ENCODE measurements at places on chromosomes 7 and 10.

- DNase-seq, result no peak
Measured at GRCh38 chr10:58158806-58159205, 108.9 kb downstream of the IPMK start.

DNA sequence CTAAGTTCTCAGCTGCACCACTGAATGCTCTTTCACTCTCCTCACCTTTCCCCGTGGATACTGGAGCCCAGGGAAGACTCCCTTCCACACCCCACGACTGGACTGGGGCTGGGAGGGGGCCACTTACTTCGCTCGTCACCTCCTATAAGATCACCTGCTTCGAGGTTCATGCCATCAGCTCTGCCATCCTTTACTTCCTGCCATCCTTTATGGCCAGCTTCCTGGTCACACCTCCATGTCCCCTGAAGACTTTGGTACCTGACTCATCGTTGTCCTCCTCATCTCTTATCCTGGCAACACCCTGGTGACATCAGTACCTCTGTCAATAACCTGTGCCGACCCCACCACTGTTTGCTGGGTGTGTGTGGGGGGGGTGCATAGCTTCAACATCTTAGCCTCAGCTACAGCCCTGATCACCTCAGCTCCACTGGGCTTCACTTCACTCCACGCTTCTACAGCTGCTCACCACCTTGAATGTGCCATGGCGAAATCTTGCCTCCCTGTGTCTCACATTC, 8.7 kb upstream of the VDAC2 start:
- DNase-seq, result no peak

- no peak for DNase-seq
Measured at GRCh38 chr10:62068464-62068863, 167.0 kb downstream of the ARID5B start.

DNA sequence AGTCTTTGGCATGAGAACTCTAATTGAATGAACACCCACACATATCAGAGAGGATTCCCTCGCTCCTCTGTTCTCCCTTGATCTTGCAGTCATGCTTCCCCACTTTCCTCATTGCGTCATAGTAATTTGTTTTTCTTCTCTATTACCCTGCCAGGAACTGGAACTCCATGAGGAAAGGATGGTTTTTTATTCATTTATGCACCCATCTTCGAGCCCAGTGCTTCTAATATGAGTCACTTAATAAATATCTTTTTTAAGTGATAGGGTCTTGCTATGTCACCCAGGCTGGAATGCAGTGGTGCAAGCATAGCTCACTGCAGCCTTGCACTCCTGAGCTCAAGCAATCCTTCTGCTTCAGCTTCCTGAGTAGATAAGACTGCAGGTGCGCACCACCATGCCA, 83.5 kb downstream of the OTUD1 start:
- no peak for DNase-seq

DNA sequence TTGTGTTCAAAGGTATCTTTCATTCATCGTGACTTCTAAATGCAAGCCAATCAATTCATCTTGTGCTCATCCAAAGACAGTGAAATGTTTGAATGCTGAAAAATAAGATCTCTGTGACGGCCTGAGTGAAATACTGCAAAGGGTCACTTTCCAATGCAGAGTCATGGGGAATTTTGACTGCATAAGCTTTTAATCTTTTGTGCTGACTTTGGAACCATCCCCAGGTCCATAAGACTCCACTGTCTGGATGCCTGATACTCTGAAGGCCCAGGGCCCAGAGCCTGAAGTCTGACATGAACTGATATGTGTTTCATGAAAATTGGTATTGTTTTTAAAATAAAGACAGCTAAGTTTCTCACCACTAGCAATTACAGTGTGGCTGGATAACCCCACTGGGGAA, 39.0 kb downstream of the PPP1R3C start:
- no peak for DNase-seq

DNA sequence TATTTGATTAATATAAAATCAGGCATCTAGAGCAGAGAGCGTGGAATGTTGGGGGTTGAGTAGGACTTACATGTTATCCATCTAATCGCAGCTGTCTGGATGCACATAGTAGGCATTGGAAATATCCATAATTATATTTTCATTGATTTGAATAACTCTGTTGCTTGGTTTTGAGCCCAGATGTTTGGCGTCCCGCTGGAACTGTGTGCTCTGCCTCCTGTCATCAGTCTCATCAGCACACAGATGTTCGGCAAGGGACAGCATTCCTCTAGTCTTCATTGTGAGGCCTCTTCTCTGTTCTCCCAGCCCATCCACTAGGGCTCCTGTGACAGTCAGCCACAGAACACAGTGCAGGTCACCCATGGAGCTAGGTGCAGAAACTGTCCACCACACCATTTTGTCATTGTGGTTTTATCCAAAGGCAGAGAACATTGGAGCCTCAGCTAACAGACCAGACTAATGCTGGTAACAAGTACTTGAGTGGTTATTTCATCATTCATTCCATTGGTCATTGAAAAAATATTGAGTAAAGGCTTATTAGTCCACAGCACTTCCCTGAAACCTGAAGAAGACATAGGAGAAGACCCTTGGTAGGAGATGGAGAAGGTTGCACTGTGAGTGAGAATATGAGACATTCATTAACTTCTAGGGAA, 927.4 kb downstream of the LRMDA start:
- no peak for DNase-seq

DNA sequence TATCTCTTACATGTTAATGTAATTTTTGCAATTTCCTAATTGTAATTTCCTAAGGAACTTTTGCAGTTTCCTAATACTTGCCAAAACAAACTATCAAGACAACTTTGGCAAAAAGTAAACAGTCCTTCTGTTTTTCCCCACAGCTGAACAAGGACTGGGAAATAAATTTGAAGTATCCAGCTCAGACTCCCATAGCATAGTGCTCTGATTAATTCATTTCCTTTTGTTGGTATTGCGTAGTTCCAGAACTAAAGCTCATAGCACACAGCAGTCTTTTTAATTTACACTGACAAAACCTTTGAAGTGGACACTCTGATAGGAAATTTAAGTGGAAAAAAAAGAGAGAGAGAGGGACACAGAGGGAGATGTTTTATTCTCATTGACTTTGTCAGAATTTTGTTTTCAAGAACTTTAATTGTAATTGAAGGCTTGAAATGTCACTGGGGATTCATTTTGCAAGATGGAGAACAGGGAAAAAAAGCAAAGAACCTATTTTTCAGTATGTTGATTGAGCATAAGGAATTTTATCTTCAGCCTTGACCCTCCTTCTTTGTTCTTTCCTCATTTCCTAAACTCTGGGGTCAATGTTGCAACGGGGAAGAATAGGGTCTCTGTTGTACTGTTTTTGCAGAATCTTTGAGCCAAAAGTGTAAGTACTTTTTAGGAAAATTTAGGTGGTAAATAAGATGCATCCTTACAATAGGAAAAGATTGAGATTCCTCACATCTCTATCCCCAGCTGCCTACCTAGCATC, 232.2 kb upstream of the NPSR1 start:
- no peak for DNase-seq

GRCh38 chr7:71904484-71904883, 507.7 kb downstream of the CALN1 start:
- DNase-seq, result no peak

DNA sequence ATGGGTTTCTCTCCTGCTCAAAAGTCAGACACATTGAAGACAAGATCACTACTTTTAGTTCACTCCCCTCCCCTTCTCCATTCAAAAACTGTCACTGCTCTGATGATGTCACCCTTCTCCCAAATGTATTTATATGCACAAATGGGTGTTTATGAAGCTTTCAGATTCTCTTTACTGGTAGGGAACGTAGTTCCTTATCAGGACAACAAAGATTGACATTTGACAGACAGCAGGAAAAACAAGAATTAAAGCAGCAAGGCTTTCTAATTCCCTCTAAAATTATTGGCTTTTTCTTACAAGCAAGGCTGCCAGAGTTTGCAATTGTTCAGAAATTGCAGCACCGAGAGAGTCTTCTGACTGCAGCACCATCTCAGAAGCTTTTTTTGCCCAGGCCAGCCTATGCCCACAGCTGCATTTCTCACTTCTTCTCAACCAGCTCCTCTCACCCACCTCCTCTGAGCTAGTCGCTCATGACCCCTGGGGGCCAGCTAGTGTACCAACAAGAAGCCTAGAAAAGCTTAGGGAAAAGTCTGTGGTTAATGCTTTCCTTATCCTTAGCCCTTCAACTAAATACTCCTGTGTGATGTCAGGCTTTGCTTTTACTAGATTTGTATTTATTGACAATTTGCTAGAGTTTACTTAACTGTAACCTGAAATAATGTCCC, 265.1 kb downstream of the HTR7 start:
- no peak for DNase-seq

DNA sequence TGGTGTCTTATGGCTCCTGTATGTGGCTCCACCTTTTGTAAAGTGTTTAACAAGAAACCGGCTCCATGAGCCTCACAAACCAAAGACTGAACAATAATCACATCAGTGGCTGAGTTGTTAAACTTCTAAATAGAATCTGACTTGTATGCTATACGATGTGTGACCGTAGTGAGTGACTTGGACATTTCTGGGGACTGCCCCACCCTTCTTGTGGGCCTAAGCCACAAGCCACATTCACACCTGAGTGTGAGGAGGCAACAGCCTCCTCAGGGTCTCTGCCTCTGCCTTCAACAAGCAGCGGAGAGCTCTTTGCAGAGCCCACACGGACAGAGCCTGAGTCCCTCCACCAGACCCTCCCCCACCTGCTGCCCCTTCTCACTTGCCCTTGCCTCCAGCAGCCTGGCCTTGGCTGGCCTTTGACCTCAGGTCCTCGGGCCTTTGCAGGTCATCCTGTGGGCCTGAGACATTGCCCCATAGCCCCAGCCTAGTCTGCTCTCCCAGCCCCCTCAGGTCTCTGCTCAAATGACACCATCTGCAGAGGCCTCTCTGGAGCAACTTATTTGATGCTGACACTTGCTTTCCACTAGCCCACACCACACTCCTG, 156.8 kb upstream of the TNS3 start:
- no peak for DNase-seq

- DNase-seq, result no peak
Measured at GRCh38 chr7:67724435-67724834, 727.8 kb downstream of the TYW1 start.

DNA sequence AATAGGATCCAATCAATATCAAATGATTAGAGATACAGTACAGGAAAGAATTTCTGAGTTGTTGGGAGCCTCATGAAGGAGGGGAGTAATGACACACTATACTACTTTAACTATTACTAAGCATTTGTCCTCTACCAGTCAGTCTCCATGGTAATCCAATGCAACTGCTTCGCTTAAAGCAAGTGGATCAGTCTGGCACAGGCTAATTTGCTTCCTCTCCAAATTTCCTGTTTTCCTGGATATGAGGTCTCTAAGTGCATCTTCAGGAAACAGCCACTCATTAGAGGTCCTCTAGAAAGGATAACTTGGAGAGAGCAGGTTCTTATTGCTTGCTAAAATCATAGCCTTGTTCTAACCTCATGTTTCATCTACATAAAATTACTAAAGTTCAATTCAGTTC, 8.4 kb upstream of the SEPTIN7 start:
- DNase-seq, result no peak

- DNase-seq, result no peak
Measured at GRCh38 chr10:131725581-131726069, 175.2 kb upstream of the PPP2R2D start.

- no peak for DNase-seq
Measured at GRCh38 chr7:116724560-116725231, 52.7 kb downstream of the MET start.

- DNase-seq, result peak; percentile 6
Measured at GRCh38 chr7:28921822-28922221, 36.3 kb downstream of the TRIL start.

- DNase-seq, result no peak
Measured at GRCh38 chr10:1419796-1420610, 317.3 kb downstream of the ADARB2 start.

DNA sequence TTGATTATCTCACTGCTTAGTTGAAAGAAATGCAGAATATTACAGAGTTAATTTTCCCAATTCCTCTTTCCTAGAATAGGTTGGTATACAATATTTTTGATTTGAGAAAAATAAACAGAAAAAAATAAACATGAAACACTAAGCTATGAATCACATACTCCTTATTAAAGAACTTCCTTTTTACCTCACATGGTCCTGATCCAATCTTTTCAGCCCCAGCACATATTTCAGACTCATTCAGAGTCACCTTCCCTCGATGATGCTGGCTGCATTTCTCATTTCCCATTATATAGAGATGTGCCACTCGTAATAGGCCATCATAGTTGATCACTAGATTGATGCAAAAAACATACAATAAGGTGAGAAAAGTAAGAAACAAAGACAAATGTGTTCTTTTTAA, 64.6 kb downstream of the HGF start:
- DNase-seq, result no peak

DNA sequence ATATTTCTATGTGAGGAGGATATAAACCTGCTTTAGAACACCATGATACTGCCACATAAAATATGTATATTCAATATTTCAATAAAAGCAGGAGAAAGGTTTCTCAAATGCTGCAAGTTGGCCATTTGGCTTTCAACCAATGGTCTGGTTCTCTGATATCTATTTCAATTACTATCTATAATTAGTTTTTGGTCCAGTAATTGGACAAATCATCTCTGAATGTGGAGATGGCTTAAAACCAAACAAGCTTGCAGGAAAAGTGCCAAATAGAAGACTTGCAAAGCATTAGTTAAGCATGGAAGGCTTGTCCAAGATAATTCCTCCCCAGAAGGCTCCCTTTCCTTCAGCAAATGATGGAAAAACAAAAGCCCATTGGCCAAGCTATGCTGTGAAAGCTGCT, 140.1 kb downstream of the CPEB3 start:
- no peak for DNase-seq

DNA sequence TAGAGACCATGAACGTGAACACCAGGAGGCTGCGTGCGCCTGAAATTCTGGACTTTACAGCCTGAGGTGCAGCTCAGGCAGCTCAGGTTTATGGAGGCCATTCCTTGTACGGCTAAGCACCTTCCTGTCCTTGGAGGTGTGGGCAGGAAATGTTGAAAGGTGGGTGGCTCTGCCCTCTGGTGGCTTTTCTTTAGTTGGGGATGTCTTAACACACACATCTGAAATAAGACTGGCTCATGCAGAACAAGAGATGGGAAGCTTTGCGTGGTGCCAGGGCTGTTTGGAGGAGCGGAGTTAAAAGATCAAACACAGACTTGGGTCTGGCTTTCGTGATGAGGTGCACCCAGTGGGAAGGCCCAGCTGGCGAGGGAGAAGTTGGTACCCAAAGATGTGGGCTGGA, 64.1 kb downstream of the DOCK1 start:
- no peak for DNase-seq
